Mesothelial cell of epicardium (in vitro differentiated cells): ENCODE measurements at places on chromosomes 11 and 22. TPM values are rescaled to one million over a fixed set of nuclear protein-coding genes. Genes with fewer than 3 reads are reported as not detected.
A peak's percentile ranks its signal among the peaks of the same experiment; 100 is the strongest.

The CASP4 gene
- 19.0 to 21.4 TPM (median 19.4 TPM) in 3 replicates for total RNA-seq

The SYT9 gene
- total RNA-seq = 3.4 to 3.8 TPM (median 3.7 TPM) in 3 replicates

The TNNT3 gene
- 15.2 to 19.0 TPM (median 18.0 TPM) in 3 replicates for total RNA-seq

The SLC22A9 gene
- total RNA-seq = not detected in 3 replicates

The KRTAP5-9 gene
- total RNA-seq = 0.52 to 0.65 TPM (median 0.62 TPM) in 3 replicates

DNA sequence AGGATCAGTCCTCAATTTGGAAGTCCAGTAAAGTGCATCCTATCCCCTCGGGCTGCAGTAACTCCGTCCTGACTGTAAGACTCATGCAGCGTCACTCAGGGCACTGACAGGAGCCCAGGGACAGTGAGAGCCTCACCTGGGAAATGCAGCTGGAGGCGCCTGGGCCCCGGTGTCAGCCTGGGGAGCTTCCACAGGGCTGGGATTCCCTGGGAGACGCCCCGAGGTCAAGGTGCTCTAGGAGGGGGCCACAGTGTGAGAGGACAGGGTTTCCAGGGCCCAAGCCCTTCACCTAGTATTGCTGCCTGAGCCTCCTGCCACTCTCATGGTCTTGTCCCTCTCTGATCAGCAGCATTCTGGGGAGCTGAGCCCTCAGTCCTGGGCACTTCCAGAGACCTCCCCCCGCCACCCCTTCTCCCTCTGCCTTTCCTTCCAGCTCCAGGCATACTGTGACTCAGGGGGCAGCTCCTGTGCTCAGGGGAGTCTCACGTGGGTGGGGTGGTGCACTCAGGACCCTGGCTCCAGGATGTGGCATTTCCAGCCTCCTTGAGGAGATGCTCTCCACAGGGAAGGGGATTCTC, 99.1 kb upstream of the IGLL5 start:
- no peaks in the 10 kb centered on the region for H3K4me1 ChIP-seq
- H3K4me3 ChIP-seq = no peak overlapping the region
- H3K36me3 ChIP-seq = no peaks in the 10 kb centered on the region
- no peak for DNase-seq
- H3K27me3 ChIP-seq = peaks cover 76% of the 10 kb centered on the region
- no peak overlapping the region for H3K27ac ChIP-seq

DNA sequence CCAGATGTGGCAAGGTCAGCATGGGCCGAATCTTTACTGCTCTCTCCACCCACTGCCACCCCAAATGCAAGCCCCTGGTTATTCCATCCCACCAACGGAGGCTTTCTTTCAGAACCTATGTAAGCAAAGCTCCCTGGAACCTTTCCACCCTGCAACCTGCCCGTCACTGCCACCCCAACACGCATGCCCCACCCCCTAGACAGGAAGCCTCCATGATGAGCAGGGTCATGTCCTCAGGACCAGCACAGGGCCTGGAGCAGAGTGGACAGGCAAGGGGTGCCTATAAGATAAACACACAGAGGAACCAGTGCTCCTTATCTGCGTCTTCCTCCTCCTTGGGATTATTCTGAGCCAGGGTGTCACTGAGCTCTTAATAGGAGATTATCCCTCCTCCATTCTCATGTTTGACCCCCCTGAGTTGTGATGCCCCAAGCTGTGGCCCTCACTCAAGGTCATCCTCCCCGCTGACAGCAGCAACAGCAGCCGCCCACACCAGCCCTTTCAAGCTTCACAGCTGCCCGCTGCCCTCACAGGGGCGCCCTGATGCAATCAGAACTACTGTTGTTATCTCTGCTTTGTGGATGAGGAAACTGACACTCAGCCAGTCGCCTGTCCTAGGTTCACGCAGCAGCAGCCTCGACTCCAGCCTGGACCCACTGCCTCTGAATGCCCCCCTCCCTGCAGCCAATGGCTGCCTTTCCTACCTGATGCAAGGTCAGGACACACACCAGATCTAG, 647.3 kb downstream of the TBC1D22A start:
- no peaks in the 10 kb centered on the region for H3K4me1 ChIP-seq
- peaks cover 10% of the 10 kb centered on the region for H3K36me3 ChIP-seq
- no peaks in the 10 kb centered on the region for H3K27me3 ChIP-seq
- no peak overlapping the region for H3K4me3 ChIP-seq

GRCh38 chr22:49009359-49010063, 818.2 kb downstream of the BRD1 start:
- H3K4me1 ChIP-seq = peaks cover 4% of the 10 kb centered on the region
- no peak overlapping the region for H3K4me3 ChIP-seq
- H3K27ac ChIP-seq = no peak overlapping the region
- H3K36me3 ChIP-seq = no peaks in the 10 kb centered on the region
- peaks cover 4% of the 10 kb centered on the region for H3K27me3 ChIP-seq

DNA sequence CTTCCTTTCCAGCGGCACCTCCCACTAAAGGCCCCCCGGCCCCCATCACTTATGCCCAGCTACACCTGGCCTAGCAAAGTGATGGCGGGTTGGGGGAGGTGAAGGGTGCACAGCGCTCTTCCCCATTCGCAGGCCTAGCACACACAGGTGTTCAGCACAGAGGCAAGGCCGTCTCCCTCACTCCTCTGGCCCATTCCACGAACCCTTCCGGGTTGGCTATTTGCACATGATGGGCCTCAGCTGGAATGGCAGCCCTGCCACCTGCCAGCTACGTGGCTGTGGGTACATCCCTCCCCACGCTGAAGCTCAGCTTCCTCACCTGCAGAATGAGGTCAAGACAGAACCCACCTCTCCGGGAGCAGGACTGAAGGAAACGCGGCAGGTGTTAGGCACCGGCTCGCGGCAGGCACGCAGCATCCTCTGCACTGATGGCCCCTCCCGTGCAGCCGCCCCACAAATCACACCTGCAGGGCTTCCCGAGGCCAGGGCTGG, 4.8 kb downstream of the KIAA0930 start:
- peaks cover 14% of the 10 kb centered on the region for H3K4me1 ChIP-seq
- no peaks in the 10 kb centered on the region for H3K27me3 ChIP-seq
- no peaks in the 10 kb centered on the region for H3K36me3 ChIP-seq
- H3K4me3 ChIP-seq = no peak overlapping the region
- no peak overlapping the region for H3K27ac ChIP-seq

- no peaks in the 10 kb centered on the region for H3K27me3 ChIP-seq
- no peaks in the 10 kb centered on the region for H3K36me3 ChIP-seq
- H3K4me3 ChIP-seq = no peak overlapping the region
- no peak overlapping the region for H3K27ac ChIP-seq
- peaks cover 30% of the 10 kb centered on the region for H3K4me1 ChIP-seq
Observed at GRCh38 chr22:23470811-23471389, 109.2 kb downstream of the IGLL1 start.

GRCh38 chr11:69269388-69269787, 24.6 kb upstream of the MYEOV start:
- peaks cover 5% of the 10 kb centered on the region for H3K4me1 ChIP-seq
- H3K36me3 ChIP-seq = no peaks in the 10 kb centered on the region
- H3K4me3 ChIP-seq = no peak overlapping the region
- H3K27me3 ChIP-seq = peaks cover 4% of the 10 kb centered on the region

- H3K36me3 ChIP-seq = no peaks in the 10 kb centered on the region
- DNase-seq = peak; percentile 33
- no peaks in the 10 kb centered on the region for H3K4me1 ChIP-seq
- H3K4me3 ChIP-seq = no peak overlapping the region
Observed at GRCh38 chr11:8206251-8207079, 37.6 kb upstream of the RIC3 start.

- H3K27ac ChIP-seq = no peak overlapping the region
- peaks cover 8% of the 10 kb centered on the region for H3K36me3 ChIP-seq
- DNase-seq = no peak
- H3K27me3 ChIP-seq = no peaks in the 10 kb centered on the region
- H3K4me1 ChIP-seq = peaks cover 16% of the 10 kb centered on the region
- H3K4me3 ChIP-seq = no peak overlapping the region
Observed at GRCh38 chr22:47041271-47042115, 279.0 kb downstream of the TBC1D22A start.
